ENCODE measurements at places on chromosomes 1 and 21.

- DNase-seq: no peak
Measured at GRCh38 chr1:213148905-213149304, 97.9 kb downstream of the RPS6KC1 start.

DNA sequence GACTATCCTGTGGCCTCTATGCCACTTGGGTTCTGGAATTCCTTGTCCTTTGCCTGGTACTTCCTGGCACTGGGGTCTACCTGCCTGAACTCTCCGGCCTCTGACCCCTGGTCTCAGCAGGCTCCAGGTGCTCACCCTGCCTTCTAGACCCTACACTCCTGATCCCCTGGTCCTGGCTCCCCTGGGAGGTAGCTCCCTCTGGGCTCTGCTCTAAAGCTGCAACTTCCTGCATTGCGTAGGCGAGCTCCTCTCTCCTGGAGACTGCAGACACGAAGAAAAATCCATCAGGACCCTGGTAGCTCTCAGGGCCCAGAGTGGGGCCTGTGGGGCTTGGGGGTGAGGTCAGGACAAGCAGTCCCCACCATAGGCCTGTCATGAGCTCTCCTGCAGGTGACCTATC lies 7.8 kb upstream of the PLEKHG5 start:
- DNase-seq: no peak

DNA sequence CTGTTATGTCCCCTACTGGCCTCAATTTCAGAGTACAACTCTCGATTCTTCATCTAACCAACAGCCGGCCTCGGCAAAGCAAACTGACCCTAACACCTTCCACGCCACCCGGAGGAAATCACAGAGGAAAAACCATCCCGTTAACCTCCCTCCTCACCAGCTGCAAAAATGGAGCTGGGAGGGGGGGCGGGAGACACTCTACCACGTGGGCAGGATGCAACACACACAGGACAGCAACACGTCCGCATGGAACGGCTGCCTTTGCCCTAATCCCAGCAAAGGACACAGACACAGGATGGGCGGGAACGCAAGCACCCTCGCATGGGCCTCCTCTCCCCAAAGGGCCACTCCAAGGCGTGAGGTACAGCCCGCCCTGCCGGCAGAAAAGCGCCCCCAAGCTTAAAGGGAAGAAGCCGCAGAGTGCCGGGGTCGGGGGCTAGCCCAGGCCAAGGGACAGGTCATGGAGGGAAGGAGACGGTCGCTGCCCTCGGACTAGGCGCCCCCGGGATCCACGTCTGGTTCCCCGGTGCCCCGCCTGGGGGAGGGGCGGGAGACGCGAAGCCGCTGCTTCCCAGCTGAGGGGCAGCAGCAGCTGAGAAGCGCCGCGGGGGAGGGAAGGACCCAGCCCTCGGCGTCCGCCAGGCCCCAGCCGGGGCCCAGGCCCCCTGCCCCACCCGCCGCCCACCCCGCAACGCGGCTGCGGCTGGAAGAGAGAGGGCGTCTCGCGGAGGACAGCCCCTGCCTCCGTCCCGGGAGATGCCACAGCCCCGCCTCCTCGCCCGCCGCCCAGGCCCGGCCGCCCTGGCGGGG lies 590 bp downstream of the FOXJ3 start:
- peak; percentile 31 for DNase-seq

GRCh38 chr21:43323244-43324005 lies 103.5 kb downstream of the SIK1 start:
- DNase-seq: no peak

DNA sequence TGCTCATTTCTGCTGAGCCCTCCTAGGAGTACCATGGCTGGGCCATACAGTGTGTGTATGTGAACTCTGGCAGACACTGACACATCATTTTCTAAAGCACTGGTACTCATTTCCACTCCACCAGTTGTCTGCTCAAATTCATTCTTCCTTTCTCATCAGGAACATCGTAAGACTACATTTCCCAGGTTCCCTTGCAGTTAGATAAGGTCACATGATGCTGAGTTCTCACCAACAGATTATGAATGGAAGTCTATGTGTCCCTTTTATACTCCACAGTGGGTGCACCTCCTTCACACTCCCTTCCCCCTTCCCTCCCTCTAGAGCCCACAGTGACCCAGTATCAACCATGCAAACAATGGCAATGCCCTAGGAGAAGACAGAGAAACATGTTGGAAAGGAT lies 38.3 kb upstream of the PAX7 start:
- no peak for DNase-seq

- DNase-seq: no peak
Measured at GRCh38 chr1:187262731-187263130, 434.0 kb downstream of the PLA2G4A start.

- DNase-seq: no peak
Measured at GRCh38 chr1:162942916-162943559, 82.1 kb upstream of the CCDC190 start.

DNA sequence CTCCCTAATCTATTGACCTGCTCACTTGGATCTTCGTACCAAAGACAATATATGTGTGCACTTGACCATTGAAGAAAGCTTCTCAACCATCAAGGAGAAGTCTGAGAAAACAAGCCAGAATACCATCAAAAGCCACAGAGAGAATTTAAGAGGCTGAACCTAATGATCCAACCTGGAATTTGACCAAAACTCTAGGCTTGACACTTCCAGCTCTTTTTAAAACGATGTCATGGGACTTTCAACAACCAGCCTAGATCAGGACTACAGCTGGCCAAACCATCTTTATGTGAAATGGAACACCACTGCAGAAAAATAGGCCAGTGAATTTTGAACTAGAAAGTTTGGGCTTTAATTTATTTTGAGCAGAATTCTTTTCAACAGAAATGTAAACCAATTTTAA lies 444.4 kb downstream of the LTN1 start:
- DNase-seq: no peak

- no peak for DNase-seq
Measured at GRCh38 chr1:236741753-236742152, 53.3 kb upstream of the MTR start.

- peak; percentile 15 for DNase-seq
Measured at GRCh38 chr1:170562646-170563338, 30.8 kb downstream of the GORAB start.

DNA sequence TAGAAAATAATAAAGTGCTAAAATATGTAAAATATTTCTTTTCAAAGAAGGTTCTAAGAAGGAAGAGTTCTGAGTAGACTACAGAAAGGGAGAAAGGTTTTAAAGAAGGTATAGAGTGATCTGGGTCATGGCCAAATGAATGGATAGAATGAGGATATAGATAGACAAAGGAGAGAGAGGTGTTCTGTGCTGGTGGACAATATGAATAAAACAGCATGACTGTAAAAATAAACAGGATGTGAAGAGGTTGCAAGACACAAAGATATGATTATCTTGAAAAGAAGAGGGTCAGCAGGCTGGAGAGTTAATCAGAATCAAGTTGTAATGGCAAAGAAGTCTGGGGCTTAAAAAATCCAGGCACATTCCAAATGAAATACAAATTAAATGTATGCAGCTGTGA lies 86.7 kb upstream of the GNG4 start:
- no peak for DNase-seq

DNA sequence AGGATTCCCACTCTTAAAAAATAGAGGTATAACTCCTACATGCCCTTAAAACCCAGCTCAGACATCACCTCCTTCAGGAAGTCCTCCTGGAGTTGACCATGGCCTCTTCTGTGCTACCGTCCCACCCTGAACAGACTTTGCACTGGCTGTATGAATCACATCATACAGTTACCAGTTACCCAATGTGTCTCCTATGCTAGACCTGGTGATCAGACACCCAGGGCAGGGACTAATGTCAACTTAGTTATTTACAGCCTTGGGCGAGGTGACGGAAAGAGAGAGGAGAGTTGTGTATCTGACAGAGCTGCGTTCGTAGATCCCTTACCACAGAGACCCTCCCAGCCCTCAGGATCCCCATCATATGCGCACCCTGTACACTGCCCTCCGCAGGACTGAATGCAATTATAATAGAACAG lies 72.7 kb downstream of the SLC66A1 start:
- no peak for DNase-seq

- no peak for DNase-seq
Measured at GRCh38 chr1:24348196-24348595, 29.0 kb downstream of the GRHL3 start.

DNA sequence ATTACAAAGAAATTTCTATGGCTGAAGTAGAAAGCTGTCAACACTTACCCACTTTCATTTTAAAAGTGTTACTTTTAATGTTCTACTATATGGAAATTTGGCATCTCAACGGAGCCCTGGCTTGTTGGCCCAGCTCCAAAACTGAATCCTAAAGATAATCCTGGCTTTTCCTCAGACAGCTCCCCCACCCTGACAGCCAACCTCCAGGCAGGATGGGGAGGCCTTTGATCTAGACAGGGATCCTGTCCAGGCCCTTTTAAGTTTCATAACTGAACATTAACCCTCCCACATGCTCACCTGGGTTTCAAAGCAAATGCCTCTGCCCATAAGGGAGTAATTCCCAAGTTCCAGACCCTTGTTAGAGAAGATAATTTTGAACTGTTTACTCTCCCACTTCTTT lies 99.3 kb upstream of the RALGPS2 start:
- no peak for DNase-seq

DNA sequence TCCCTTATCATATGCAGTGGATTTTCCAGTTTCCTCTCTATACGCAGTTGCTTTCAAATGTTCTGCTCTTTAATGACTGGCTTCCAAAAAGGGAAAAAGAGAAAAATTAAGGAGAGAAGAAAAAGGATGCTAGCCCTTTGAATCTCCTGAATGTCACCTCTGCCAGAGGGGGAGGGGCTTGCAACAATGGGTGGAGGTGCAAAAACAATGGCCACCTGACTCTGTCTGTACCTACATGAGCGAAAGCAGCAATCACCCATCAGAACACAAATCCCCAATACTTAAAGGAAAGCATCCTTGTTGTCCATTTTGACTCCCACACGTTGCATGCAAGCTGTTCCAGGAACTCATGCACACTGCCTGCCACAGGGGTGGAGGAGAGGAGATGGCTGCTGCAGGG lies 61.2 kb downstream of the CCDC30 start:
- DNase-seq: no peak

DNA sequence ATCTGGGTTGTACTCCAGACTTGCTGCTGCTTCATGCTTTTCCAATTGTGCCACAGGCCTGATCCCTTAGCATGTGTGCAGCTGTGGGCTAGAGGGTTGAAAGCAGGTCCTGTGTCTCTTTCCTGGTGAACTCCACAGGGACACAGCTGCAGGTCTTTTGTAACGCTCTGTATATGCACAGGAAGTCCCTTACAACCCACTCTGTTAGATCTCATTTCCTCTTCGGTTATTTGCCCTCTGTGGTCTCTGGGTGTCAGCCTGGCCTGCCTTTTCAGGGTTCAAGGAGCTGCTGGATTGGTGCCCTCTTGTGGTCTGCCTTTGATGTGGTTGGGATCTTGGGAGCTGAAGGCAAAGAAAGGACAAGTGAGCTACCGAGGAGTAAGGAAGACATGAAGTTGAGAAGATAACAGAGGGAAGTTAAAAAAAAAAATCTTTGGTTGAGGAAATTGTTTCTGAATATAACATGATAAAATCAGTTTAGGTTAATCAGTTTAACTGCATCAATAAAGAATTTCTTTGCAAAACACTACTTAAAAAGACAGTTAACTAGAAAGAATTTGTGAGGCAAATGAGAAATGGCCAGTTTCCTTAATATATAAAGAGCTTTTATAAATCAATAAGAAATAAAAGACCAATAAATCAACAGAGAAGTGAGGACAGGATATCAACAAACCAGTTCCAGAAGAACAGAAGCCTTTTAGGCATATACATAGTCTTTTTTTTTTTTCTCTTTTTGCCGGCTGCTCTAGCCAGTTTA lies 44.1 kb downstream of the UCK2 start:
- peak; percentile 79 for DNase-seq

- DNase-seq: no peak
Measured at GRCh38 chr1:159591981-159592380, 4.4 kb downstream of the APCS start.

- DNase-seq: no peak
Measured at GRCh38 chr21:34890724-34891612, 158.1 kb downstream of the RUNX1 start.

GRCh38 chr1:16212251-16212961 lies at the start of gene ARHGEF19:
Gene ARHGEF19 (minus strand): TSS chr1:16212652. CDS start chr1:16209054, 3,598 bp downstream.
- DNase-seq: no peak

- no peak for DNase-seq
Measured at GRCh38 chr1:56922070-56922469, 43.7 kb downstream of the C8B start.

GRCh38 chr1:33400153-33400911 lies 30.6 kb downstream of the PHC2 start:
- DNase-seq: no peak

Data from HCT116 (cell line).